Fibroblast of skin of left quadriceps (primary cell): ENCODE measurements at places on chromosomes 6 and 20.

DNA sequence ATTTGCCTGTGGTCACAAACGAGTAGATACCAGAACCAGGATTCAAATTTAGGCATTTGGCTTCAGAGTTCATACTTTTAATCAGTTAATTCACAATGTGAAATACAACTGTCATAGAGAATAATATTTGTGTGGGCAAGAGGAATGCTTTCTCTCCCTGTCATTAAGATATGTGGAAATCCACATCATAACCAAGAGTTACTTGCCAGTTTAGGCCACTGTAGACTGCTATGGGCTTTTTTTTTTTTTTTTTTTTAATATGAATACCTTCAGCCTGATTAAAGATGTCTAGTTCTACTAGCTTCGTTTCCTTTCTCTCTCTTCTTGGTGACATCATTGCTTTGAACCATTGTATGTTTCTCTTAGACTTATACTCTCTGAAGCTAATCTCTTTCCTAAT, 244.9 kb downstream of the ZFAND3 start:
- DNase-seq: no peak

GRCh38 chr20:46242390-46242789, 65.9 kb downstream of the CDH22 start:
- DNase-seq: no peak

DNA sequence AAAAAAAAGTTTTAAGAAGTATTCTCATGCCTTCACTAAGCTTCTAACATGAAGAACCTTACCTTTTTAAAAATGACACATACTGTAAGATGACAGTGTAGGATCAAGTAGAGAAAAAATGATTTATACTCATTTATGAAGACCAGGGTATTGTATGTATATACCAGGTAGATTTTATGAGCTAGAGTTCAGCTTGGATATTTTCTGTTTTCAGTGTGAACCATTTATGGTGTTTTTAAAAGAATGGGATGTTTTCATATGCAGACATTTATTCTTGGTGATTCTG, 24.4 kb downstream of the DUSP22 start:
- no peak for DNase-seq

GRCh38 chr20:47160240-47160639, 196.3 kb downstream of the ZMYND8 start:
- no peak for DNase-seq

DNA sequence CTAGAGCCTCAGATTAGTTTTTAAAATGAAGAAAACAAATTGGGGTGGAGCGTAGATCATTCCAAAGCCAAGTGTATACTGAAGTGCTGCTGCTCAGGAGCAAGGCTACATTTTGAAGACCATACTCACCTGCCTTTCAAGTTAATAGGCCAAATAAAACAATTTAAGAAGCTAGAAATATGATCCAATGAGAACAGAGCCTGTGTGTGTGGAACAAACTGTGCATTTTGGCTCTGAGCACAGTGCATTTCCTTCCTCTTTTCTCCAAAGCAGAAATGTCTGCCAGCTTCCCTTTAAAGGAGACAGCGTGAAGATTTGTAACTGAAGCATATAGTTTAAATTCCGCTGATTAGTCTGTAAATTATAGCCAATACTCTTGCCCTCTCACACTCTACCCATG, 3.2 kb upstream of the IFNGR1 start:
- DNase-seq: no peak
